ENCODE measurements at places on chromosomes 2 and 18. TPM values are rescaled to one million over a fixed set of nuclear protein-coding genes. Genes with fewer than 3 reads are reported as not detected.

Gene DCTN1
- 80.2 TPM for polyA plus RNA-seq

Gene SLC1A4
- polyA plus RNA-seq, result 2.2 TPM

Gene AGBL5
- 6.0 TPM for polyA plus RNA-seq

Gene TUBA3D
- polyA plus RNA-seq, result 0.04 TPM

Gene LCT
- 332 TPM for polyA plus RNA-seq

All from small intestine (tissue), 16 donors.